ENCODE measurements at places on chromosomes 7 and 10.

GRCh38 chr10:126686268-126686667 lies 15.8 kb upstream of the C10orf90 start:
- DNase-seq = no peak

GRCh38 chr10:84138478-84139125 lies 707 bp upstream of the GHITM start:
- DNase-seq = peak; percentile 37

DNA sequence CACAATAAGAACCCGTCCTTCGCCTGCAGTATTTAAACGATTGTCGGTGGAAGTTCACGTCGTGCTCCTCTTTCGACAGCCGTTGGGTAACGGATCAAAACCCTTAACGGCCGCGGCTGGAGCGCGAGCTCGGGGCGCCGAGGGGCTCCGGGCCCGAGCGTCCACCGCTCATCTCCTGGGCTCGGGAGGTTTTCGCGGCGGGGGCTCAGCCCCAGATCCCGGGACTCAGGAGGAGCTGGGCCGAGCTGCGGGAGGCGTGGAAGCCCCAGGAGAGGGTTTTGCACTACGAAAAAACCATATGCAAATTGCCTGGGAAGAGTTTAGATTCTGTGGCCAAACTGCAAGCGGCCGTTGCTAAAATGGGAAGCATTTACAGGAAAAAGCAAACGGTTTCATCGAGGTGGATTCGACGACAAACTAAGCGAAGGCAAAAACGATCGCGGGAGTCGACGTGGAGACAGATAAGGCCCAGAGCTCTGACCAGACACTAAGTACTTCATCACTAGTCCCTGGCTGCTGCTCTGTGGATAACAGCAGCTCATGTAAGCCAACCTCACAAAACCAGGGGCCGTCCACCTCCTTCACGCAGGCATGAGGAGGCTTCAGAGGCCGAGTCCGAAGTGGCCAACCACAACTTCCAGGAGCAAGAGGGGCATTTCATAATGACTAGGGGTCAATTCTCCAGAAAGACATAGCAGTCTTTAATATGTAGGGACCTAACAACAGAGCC lies 129.7 kb downstream of the MARCHF5 start:
- no peak for DNase-seq

GRCh38 chr7:70797109-70797514 lies 334.8 kb upstream of the GALNT17 start:
- no peak for DNase-seq

DNA sequence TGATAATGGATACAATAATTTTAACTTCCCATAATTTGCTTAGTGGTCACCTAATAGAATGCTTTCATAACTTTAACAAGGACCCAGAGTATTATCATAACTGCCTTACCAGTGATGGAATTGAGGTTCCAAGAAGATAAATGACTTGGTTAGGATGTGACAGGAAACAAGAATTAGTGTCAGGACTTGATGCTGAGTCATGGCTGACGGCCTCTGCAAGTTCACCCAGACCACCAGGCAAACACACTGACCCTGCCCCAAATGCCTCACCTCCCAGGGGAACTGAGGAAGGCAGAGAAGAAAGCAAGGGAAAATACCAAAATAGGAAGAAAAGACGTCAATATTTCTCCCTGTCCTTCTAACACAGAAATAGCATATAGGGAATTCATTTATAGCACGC lies 636.3 kb downstream of the PARD3 start:
- no peak for DNase-seq

DNA sequence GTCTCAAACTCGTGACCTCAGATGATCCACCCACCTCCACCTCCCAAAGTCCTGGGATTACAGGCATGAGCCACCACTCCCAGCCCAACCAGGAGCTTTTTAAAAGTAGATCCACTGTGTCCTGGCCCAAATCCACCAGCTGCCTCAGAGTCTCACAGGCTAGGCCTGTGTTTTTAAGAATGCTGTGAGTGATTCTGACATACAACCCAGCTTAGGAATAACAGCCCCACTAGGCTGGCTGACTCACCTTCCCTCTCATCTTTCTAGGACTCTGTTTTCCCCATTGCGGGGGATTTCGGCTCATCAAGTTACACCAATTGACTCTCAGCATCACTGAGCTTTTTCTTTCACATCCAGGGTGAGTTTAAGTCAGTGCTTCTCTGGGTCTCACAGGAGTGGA lies 207.6 kb downstream of the SKIDA1 start:
- DNase-seq = no peak

GRCh38 chr7:126449611-126450268 lies 803.0 kb downstream of the GRM8 start:
- DNase-seq = no peak

- DNase-seq = no peak
Observed at GRCh38 chr7:855686-856369, 20.5 kb upstream of the GET4 start.
